ENCODE measurements at places on chromosomes 12 and 14.

DNA sequence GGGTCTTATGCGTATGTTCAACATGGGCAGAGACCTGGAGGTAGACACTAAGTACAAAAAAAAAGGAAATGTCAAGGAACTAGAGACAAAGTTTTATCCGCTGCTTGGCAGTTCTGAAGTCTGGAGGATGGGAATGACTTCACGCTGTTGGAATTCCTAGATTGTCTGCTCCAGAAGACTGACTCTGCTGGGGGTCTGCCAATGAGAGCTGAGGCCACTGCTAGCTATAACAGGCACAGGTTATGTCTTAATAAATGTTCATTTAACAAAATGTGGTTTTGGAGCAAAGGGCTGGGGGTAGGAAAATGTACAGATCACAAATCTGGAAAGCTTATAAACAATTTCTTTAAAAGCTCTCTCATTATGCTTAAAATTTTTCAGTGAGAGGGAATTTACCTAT is 5.9 kb downstream of the RNASE8 start:
- DNase-seq, result no peak

- DNase-seq, result no peak
Observed at GRCh38 chr14:100015251-100015655, 50.0 kb upstream of the EVL start.

- no peak for DNase-seq
Observed at GRCh38 chr12:104048811-104049210, 1.2 kb downstream of the GLT8D2 start.

DNA sequence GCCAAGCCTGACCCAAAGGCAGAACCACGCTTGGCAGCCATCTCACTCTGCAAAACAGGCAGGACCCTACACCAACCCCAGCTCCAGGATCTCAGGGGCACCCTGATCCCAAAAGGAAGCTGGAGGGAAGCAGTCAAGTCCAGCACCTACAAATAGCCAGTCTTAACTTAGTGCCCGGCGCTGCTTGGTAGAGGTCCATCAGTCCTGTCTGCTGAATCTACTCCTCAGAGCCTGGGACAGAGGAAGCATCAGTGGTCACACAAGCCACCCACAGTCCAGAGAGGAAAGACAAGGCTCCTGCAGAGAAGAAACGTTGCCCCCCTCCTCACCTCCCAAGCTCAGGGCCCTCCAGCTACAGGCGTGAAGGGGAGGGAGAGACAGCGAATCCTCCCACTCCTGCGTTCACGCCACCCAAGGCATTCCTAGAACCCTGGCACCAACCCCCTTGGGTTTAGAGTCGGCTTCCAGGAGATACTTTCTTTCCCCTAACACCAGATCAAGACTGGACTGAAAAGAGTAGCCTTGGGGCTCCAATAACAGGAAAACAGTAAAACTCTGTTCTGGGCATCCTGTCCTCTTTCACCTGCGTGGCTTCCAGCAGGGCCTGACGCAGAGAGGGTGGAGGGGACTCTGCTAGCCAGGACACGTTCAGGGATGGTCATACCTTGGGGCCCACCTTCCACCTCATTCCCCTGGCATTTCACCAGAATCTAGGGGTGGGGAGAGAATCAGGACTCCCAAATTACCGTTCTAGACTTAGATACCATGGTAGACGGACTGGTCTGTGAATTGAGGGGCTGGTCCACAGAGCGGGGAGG is 1.2 kb downstream of the PXN start:
- DNase-seq, result no peak

DNA sequence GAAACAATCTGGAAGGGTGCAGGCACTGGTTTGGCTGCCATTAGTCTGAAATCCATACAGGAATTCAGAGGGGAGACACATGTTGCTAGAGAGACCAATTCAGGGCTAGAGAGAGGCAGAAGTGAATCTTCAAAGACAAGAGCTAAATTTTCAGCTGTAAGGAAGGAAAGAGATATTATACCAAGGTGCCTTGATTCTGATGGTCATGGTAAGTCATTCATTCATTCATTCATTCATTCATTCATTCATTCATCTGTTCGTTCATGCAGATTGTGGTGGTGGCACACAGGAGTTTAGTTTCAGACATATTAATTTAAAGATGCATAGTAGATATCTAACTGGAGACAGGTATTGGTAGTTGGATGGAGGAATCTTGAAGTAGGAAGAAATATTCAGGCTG is 1493.5 kb upstream of the TMEM132C start:
- no peak for DNase-seq

DNA sequence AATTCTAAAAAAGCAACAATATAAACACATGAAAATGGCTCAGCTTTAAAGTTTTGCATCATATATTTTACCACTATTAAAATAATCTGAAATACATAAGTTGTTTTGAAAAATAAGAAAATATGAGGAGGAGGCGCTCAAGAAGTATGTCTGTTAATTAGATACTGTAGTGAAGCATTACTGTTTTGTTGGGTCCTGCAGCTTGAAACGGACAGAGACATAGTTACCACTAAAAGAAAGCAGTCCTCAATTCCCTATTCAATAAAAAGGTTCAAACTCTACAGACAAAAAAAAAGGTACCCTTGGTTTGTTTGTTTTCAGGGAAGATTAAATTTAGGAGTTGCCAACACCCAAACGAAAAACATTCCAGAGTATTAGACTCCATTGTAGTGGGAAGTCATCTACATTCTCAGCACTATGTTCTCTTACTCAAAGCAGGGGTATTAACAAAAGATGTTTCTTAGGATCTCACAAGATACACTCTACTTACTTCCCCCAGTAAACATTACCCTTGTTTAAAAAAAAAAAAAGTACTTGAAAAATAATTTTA is 3.0 kb downstream of the PAWR start:
- no peak for DNase-seq

GRCh38 chr12:124509676-124510300 is 57.6 kb downstream of the NCOR2 start:
- DNase-seq, result no peak

DNA sequence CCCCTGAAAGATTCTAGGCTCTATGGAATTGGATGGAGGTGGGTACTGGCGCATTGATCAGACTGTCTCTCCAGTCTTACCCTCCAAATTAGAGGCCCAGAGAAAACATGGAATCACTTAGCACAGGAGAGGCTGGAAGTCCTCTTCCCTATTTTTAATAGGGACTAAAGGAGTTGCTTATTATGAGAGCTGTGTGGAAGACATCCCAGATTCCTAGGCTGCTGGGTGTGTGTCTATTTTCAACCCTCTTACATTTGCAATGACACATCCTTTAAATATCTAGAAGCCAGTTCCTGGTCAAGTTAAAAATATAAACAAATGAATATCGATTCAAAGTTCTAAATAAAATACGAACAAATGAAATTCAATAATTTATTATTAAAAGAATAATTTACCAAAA is 58.3 kb upstream of the ARID2 start:
- no peak for DNase-seq

DNA sequence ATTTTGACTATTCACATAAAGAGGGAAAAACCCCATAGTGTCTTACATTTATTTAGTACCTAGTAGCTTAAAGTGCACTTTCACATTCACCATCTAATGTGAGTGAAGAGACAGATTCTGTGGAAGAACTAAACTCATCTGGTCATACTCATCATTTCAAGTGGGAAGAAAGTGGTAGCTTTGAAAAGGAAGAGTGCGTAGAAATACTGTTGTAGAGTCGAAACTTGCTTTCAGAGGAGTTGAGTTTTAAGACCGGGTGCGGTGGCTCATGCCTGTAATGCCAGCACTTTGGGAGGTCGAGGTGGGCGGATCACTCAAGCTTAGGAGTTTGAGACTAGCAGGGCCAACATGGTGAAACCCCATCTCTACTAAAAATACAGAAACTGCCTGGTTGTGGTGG is 222.2 kb downstream of the ERC1 start:
- peak; percentile 44 for DNase-seq

DNA sequence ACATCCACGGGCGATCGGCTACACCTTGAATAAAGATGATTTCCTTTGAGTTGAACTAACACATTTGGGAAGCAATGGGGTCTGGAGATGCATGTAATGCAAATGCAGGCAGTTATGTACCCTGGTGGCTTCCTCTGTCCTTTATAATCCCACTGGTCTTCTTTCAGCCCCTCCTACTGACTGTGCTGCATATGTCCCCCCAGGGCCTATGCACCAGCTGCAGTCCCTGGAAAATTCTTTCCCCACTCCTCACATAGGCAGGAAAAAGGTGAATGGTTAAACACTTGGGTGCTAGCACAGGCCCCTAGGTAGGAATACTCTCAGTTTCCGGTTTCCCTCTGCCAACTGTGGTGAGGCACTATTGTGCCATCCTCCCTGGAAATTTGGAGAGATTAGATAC is 294.8 kb upstream of the SOX5 start:
- no peak for DNase-seq

GRCh38 chr12:68585966-68586365 is 24.7 kb upstream of the RAP1B start:
- DNase-seq, result no peak

DNA sequence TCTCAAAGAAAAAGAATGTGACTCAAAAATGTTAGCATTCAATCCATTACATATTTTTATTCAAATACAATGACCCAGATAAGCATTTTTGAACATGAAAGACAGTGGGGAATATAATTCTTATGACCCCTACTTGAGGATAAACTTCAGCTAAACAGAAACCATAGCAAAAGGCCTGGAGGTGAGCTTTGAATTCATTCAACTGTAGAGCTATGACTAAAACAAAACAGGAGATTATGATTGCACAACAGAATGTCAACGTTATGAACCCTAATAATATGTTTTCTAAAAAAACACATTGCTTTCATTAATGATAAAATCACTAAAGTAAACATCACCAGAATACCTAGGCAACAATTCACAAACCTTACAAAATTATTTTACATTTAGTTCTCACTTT is 27.8 kb downstream of the EFCAB11 start:
- no peak for DNase-seq

GRCh38 chr14:52043690-52044089 is 25.2 kb downstream of the NID2 start:
- no peak for DNase-seq

DNA sequence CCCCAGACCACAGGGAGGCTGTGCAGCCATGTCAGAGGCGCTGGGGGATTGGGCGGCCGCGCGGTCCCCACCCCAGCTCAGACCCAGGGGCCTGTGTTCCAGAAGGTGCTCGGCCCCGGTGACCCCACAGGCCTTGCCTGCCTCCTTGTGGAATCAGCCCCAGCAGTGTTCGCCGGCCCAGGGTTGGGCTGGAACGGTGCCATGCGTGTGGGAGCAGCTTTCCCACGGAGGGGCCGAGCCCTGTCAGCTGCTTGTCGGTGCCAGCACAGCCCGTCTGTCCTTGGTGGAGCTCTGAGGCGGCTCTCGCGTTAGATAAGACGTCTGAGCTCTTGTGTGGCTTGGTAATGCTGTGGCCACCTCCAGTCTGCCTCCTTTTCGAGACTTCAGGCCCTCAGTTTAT is 8.5 kb downstream of the ZFYVE21 start:
- DNase-seq, result no peak

DNA sequence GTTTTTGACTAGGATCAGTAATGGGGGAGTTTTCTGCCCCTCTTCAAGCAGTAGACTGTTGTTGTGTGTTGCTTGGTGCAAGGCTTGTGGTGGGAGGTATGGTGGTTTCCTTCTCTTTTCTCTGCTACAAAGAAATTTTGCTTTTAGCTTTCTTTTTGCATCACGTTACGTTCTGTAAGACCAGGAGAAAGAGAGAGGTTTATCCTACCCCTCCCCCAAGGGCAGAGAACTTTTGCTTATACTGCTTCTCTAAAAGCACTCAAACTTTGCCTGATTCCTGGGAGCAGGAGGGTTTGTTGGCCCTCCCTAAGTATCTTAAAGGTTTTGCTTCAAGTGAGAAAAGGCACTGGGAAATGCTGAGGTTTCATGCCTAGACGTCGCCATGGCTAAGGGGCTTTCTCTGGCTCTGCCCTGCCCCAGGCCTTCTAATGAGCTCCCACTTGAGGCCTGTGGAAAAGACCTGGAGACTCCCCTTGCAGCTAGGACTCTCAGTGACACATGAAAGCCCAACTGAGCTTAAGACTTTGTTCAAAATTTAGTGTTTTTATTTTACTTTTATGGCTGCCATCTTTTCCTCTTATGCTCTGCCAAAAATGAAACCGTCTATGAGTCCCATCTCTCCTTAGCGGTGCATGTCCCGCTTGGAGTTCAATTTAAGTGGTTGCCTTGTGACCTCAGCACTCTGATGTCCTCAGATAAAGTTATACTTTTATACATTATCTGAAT is 49.2 kb downstream of the EIF2S3B start:
- DNase-seq, result no peak

DNA sequence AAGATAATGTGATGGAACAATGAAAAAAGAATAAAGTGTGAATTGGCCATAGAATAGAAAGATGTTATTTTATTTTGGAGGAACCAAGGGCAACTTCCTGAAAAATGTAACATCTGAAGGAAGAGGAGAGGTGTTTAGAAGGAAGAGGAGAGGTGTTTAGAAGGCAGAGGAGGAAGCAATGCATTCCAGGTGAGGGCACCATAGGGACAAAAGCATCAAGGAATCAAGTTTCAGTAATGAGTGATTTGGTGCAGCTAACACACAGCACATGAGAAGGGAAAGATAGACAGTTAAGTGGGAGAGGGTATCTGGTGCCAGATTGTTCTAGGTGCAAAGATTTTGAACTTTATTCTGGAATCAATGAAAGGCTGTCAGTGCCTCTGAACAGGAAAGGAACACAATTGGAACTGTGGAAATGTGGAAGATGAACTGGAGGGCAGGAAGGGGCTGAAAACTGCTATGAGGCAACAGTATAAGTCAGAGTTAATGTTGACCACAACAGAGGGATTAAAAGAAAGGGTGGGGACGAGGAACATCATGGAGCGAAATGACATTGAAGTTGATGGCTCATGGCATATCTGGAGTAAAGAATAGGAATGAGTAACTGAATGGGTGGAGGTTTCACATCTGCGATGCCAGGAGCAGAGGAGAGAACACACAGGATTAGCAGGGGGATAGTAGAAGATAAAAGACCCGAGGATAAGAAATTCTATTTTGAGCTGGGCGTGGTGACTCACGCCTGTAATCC is 326.6 kb downstream of the LRIG3 start:
- DNase-seq, result no peak

GRCh38 chr12:75130811-75131210 is 78.8 kb downstream of the KCNC2 start:
- no peak for DNase-seq

- no peak for DNase-seq
Observed at GRCh38 chr14:68366656-68367055, 426.2 kb downstream of the ZFP36L1 start.

DNA sequence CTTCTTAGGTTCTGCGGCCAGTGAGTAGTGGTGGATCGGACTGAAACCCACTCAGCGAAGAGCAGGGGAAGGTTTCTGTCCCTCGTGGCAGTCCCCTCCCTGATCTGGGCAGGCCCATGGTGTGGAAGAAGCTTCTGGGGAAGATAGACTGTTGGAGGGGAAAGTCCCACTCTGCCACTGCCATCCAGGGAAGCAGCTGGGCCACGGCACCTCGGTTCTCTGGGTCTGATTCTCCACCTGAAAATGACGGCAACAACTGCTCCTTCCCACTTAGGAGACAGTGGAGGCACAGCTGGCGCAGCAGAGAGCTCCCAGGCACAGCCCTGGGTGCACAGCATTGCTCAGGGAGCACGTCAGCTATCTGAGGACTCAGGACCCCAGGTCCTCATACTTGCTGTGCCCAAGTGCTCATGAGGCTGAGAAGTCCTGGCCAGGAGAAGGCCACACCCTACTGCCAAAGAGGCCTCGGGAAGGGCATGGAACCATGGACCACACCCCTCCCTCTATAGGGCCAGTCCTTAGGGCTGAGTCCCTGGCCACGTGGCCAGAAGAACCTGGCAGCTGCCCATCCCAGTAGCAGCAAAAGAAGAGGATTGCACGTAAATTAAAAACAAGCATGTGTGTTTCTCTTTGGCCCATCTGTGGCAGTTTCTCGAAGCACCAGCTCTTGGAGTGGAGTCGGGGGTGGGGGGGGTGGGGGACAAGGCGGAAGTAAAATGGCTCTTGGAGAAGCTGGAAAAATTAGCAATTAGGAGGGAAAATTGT is 85.3 kb upstream of the BCL11B start:
- no peak for DNase-seq
